CD4-positive, alpha-beta T cell treated with Interleukin-1 beta for 1 hour (primary cell): ENCODE measurements at places on chromosomes 11 and 22.

DNA sequence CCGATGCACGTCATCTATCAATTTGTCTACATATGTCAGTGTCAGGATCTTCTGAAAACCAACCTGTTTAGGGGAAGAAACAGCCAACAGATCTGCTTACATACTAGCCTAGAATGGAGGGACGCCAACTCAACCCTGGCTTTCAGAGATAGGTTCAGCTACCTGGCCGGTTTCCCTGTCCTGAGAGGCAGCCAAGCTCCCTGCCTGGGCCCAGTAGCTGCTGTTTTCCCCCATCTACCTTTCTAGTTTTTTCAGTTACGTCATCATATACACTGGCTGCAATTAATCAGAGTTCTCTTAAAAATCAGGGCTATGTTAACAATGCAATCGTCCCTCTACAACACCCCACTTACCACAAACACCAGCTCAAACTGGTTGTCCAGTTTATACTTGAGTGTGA lies 1.0 kb downstream of the SRPRA start:
- DNase-seq, result no peak

- DNase-seq, result no peak
Measured at GRCh38 chr22:42747701-42748513, 27.2 kb upstream of the A4GALT start.

DNA sequence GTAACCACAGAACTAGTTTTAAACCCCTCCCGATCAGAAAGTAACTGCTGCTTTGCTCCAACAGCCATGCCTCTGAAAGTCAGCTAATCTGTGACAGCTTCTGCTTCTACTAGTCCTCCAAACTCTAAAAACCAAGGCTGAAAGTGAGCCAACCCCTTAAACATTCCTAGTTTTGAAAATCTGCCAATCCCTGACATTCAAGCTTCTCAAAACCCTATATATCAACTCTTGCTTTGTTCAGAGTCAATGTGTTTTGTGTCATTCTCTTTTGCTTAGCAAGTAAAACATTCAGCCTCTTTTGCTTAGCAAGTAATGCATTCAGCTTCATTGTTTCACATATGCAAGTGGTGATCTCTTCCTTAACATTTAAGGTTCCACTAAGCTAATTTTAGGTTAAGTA lies 56.9 kb downstream of the ATG16L2 start:
- DNase-seq, result no peak

DNA sequence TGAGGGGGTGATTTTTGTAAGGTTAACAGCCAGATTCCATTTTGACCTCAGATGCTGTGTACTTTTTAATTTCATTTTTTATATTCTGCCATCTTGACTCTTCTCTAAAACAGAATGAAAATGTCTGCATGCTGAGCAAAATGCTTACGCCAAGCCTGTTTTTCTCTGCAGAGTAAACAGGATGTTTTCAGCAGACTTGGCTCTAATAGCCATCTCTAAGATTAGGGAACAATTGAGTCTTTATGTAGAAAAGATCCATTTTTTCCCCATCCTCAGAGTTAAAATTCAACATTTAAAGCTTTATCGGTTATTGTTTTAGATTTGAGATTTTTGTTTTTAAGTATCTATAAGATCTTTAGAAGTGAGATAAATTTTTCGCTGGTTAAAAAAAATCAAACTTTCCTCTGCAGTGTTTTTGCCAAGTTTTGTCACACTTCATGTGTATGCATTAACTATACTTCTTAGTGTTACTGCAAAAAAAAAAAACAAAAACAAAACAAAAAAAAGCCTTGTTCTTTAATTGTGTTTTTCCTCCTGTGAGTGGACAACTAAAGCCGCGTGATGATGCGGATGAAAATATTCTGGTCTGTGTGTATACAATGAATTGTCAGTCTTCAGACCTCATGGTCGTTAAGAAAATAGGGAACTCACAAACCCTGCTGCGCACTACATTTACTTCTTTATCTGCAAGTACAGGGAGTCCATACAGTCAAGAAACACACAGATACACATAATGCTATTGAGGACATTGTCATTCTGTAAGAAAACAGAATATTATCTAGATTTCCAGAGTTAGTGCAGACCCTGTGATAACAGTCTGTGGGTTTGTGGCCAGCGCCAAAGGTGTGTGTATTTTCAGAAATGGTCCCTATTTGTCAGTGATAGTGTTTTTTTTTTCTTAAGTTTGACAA lies 17.5 kb upstream of the ADSL start:
- no peak for DNase-seq

DNA sequence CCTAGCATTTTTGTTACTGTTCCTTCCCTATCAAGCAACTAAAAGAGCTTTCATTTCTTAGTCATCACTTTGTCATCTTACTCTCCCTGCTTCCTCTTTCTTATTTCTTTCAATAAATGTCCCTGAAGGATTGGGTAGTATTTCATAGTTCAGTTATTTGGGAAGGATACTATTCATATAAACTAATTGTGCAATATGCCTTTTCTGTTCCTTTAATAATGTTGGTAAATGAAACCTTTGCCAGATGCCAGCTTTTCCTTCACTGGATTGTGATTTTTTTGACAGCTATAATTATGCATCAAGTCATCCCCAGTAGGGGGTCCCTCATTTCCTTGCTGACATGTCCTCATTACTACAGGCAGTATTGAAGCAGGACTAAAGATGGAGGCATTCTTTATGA lies 101.7 kb downstream of the ATM start:
- no peak for DNase-seq

GRCh38 chr11:79809487-79809886 lies 368.7 kb upstream of the TENM4 start:
- DNase-seq, result no peak

GRCh38 chr22:21960200-21961126 lies 7.8 kb upstream of the PPM1F start:
- no peak for DNase-seq
